8988T (cell line): ENCODE measurements at places on chromosomes 5 and 9.

- DNase-seq = no peak
These were observed 7.2 kb downstream of the EGFL7 start for GRCh38 chr9:136669791-136670464.

GRCh38 chr9:95910023-95910707, 34.7 kb downstream of the ERCC6L2 start:
- no peak for DNase-seq

DNA sequence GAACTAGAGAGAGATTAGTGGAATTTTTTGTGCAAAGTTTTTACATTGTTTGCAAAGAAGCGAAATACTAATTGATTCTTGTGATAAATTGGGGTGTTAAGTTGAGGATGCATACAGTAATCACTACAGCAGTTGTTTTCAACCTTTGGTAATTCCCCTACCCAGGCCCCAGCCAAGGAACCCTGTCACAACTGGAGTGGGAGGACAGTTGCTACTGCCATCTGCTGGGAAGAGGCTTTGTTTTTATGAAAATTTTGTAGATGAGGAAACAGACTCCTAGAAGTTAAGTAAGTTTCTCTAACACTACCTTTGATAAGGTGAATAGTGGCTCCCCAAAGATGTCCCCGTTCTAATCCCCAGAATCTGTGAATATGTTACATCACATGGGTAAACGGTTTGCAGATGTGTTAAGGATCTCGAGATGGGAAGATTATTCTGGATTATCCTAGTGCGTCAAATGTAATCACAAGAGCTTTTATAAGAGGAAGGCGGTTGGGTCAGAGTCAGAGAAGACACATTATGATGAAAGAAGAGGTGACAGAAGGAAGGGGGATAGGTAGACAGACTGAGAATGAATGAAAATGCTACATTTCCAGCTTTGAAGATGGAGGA, 34.0 kb upstream of the PPP1R2B start:
- DNase-seq = no peak

GRCh38 chr9:80560976-80561375, 989.2 kb downstream of the TLE4 start:
- DNase-seq = no peak
